Fibroblast of villous mesenchyme (primary cell): ENCODE measurements at places on chromosomes 2 and 18. TPM values are rescaled to one million over a fixed set of nuclear protein-coding genes. Genes with fewer than 3 reads are reported as not detected.

SLC16A14 gene
- 1.3 and 3.5 TPM in 2 replicates for total RNA-seq

PAIP2B gene
- under 0.01 and 0.43 TPM in 2 replicates for total RNA-seq

GRCh38 chr2:112803691-112804521, 19.6 kb upstream of the IL1A start:
- peak; percentile 46 for DNase-seq

DNA sequence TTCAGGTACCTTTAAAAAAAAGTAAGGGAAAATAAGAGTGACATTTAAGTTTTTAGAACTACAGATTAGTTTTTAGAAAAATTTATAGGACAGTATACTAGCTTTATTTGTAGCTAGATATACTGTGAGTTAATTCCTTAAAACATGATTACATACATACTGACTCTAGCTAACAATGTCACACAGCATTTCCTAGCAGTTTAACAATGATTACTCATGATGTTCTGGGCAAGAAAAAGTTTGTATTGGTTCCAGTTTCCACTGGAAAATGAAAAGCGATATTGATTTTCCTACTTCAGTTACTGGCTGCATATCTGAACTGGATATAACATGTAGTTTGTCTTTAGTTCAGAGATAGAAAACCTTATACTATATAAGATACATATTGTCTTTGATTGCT, 19.4 kb downstream of the SLC39A6 start:
- DNase-seq, result no peak

GRCh38 chr2:61898810-61899209, 6.7 kb upstream of the COMMD1 start:
- DNase-seq, result peak; percentile 25

- DNase-seq, result peak; percentile 98
Observed at GRCh38 chr18:9380621-9381395, 46.2 kb downstream of the TWSG1 start.
